ENCODE measurements at places on chromosomes 7 and 10.

- DNase-seq, result no peak
These were observed 183.6 kb downstream of the PFKFB3 start for GRCh38 chr10:6386346-6386745.

GRCh38 chr7:67413670-67414069, 417.0 kb downstream of the TYW1 start:
- DNase-seq, result no peak

- DNase-seq, result no peak
These were observed 70.4 kb upstream of the FZD8 start for GRCh38 chr10:35712486-35712885.

DNA sequence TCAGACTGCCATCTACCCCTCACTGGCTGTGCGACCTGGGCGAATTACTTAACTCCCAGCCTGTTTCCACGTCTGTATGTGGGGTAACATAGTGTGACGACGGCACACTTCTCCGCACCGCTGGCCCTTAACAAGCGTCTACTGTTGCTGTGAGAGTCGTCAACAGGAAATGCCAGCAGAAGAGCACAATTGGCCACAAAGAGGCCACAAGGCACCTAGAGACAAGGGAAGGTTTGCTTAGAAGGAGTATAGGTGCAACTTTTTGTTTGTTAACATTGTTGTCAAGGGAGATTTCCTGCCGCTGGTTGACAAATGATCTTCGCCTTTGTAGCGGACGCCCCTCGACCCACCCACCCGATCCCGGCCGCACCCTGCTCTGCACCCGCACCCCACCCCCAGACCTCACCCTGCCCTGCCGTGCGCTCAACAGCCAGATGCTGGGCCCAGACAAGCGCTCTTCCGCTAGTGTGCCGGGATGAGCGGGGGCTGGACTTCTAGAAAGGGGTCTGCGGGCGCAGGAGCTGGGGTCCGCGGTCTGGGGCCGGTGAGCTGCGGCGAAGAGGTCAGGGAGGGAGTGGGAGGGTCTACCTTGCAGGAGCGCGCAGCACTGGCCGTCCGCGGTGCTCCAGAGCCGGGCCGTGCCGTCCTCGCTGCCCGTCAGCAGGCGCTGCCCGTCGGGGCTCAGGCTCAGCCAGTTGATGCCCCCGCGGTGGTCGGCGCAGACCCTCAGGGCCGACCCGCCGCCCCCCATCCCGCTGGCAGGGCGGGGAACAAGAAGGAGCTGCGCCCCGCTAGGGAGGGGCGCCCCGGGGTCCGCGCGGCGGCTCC, 785 bp downstream of the WDR86 start:
- no peak for DNase-seq

DNA sequence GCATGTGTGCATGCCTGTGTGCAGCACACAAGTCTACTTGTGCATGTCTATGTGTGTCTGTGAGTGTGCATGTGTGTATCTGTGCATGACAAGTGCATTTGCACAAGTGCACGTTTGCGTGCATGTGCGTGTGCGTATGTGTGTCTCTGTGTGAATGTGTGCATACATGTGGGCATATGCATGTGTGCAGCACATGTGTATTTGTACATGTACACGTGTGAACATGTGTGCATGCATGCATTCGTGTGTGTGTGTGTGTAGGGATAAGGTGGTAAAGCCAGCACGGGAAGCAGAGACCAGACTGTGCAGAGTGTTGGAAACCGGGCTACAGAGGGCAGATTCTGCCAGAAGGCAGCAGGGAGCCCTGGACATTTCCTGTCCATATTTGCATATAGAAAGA, 35.9 kb upstream of the GNA12 start:
- no peak for DNase-seq

GRCh38 chr10:104306897-104307296, 31.4 kb downstream of the ITPRIP start:
- DNase-seq, result no peak

DNA sequence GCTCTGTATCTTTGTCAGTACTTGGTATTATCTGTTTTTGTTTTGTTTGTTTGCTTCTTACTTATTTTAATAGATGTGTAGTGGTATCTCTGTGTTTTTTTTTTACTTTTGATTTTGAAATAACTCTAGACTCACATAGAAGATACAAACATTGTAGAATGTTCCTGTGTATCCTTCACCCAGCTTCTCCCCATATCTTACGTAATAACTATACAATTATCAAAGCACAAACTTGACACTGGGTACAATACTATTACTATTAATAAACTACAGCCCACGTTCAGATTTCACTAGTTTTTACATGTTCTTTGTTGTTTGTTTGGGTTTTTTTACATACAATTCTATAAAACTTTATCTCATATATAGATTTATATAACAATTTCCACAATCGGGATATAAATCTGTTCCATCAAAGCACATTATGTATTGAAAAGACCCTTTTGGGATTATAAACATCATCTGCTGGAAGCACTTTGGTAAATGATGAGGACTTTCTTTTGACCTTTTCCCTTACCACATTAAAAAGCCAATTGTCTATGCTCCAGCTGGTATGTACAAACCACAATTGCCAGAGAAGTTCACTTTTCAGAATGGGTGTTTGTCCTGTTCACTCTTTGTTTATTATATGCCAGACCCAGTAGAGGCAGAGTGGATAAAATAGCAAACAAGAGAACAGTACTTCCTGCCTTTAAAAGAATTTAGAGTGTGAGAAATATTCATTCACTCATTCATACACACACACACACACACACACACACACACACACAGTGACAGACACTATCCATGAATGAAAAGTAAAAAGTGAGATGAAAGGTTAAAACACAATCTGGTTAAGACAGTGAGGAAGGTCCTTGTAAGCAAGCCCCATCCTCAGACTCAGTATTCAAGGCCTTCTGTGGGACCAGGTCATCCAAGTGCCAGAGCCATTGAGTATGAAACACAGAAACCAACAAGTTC, 113.0 kb downstream of the SGMS1 start:
- DNase-seq, result no peak

- DNase-seq, result no peak
These were observed 121.5 kb downstream of the CRPPA start for GRCh38 chr7:16299853-16300252.

GRCh38 chr7:47946581-47947354, 1.5 kb downstream of the PKD1L1 start:
- no peak for DNase-seq

DNA sequence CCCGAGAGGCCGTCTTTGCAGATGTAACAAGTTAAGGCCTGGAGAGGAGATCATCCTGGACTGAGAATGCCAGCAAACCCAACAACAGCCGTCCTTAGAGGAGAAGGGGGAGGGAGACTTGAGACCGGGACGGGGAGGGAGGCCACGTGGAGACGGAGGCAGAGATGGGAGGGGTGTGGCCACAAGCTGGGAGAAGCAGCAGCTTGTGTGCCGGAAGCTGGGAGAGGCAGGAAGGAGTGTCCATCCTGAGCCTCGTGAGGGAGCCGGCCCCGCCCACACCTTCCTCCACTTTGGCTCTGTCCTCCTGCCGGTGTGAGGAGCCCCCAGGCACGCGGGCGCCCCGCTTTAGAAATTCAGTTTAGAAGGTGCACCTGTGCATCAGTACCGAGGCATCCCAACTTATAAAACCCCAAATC, 95.7 kb downstream of the DNAJB6 start:
- DNase-seq, result peak; percentile 12

GRCh38 chr7:31857172-31857571, 170.2 kb downstream of the PPP1R17 start:
- DNase-seq, result no peak

- DNase-seq, result no peak
These were observed 66.1 kb downstream of the MBL2 start for GRCh38 chr10:52706332-52707070.

DNA sequence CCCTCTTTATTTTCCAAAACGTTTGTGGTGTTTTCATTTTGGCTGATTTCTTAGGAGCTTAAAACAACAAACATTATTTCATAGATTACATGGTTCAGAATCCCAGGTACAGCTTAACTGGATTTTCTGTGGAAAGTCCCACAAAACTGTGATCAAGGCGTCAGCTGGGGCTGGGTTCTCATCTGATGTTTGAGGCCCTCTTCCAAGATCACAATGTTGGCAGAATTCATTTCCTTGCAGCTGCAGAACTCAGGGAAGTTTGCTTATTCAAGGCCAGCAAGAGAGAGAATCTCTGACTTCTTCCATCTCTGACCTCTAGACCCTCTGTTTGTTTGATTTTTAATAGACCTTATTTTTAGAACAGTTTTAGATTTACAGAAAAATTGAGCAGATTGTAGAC, 108.4 kb upstream of the AGK start:
- DNase-seq, result no peak

DNA sequence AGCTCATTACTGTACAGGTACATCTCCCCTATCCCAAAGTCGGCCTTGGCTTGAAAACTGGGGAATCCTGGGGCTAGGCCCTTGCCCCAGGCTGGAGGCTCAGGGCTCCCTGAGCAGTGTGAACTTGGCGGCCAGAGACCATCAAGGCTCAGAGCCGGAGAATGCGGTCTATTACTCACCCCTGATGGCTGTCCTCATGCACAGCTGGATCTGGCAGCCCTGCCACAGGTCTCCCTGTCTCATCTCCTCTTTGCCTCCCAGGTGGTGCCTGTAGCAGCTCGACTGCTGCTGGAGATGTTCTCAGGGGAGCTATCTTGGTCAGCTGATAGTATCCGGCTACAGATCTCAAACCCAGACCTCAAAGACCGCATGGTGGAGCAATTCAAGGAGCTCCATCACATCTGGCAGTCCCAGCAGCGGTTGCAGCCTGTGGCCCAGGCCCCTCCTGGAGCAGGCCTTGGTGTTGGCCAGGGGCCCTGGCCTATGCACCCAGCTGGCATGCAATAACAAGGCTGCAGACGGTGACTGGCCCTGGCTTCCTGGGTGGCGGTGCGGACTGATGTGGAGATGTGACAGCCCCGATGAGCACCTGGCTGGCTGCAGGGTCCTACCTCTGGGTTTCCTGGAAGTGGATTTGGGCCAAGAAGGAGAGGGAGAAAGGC, 10.7 kb downstream of the IRF5 start:
- DNase-seq, result no peak

- no peak for DNase-seq
These were observed 583.5 kb upstream of the SEMA3D start for GRCh38 chr7:85770332-85770731.

DNA sequence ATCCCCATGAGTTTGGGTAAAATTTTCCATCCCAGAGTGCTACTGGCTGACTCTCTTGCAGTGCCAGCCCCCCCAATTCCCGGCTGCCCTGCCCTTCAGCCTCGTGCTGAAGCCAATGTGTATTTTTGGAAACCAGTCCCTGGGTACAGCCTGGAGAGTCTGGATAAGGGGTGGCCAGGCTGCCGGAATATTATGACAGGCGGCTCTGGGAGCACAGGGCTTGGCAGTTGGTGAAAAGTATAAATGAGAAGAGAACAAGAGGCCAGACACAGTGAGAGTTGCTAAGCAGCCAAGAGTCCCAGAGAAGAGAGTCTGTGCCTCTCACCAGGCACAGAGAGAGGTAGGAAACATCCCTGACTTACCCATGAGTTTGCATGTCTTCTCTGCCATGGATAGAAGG, 53.6 kb downstream of the TMEM130 start:
- no peak for DNase-seq

- DNase-seq, result no peak
These were observed at the start of gene DLX5 for GRCh38 chr7:97024209-97025129. DLX5 (minus strand) TSS chr7:97024831; CDS start chr7:97024623, 208 bp downstream.

- DNase-seq, result no peak
These were observed 175.8 kb upstream of the KAT6B start for GRCh38 chr10:74650613-74651012.

- DNase-seq, result no peak
These were observed 160.0 kb upstream of the MKI67 start for GRCh38 chr10:128286141-128286761.

DNA sequence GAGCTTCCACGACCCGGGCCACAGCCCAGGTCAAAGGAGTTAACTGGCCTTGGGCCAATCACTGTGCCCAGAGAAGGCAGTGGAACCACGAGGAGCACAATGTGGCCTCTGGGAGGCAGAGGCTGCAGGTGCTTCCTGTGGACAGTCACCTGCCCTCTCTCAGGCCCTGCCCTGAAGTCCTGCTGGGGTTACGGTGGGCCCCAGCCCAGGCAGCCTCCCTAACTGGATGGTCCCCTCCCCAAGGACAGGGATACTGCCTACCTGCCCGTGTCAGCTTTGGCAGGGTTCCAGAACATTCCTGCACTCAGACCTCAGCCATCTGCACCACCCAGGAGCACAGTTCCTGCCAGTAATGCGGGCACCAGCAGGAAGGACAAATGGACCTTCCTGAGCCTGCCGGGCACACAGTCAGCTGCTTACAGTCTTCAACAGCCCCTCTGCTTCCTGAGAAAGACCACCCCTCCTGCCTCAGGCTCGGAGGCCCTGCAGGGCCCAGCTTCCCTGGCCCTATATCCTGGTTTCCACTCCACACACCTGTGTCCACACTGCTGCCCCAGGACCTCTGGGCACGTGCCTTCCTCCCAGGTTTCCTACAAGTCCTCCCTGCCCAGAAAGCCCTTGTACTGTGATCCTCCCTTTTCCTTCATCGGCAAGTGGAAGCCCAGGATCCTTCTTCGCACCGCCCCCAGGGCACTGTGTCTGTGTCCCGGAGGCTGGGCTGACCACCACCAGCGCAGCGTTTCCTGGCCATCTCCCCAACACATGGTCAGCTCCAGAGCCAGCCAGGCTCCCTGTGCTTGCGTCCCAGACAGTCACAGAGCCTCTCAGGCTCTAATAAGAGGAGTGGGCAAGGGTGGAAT, 23.3 kb downstream of the WDR86 start:
- DNase-seq, result no peak

- no peak for DNase-seq
These were observed 825 bp downstream of the TMEM176A start for GRCh38 chr7:150801242-150801945.
